A549 (cell line): ENCODE measurements at places on chromosomes 2 and 18.

GRCh38 chr2:45755585-45756335, 104.3 kb downstream of the PRKCE start:
- DNase-seq, result peak; percentile 25

DNA sequence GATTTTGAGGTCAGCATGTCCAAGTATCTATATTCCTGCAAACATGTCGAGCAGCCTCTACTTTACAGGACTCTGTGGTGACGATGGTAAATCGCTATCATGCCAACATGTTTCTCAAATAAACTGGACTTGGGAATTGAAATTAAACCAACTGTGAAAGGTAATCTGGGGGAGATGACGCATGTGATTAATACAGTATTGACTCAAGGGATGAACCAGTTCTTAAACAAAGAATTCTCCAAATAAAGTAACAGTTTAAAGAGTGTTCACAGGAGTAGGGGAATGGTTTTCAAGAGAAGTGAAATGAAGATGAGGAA, 54.3 kb downstream of the THUMPD2 start:
- DNase-seq, result no peak

GRCh38 chr2:233387667-233388528, 33.6 kb downstream of the DGKD start:
- DNase-seq, result peak; percentile 66

DNA sequence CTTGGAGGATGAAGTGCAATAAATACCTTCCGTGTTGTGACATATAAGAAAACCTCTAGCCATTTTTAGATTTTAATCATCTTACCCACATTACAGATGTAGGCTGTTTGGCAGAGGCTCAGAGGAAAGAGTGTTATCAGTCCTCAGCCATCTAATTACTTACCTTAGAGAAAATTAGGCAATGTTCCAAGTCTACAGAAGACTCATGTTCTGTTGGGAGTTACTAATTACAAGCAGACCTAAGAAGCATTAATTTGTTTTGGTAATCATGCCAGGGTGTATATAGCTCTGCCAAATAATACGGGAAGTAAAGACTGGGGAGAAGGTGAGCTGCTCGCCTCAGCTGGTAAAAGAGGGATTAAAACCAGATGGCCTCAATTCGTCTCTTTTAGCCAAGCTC, 125.8 kb upstream of the PGAP1 start:
- no peak for DNase-seq

GRCh38 chr2:183250061-183250460, 125.8 kb downstream of the NUP35 start:
- no peak for DNase-seq

GRCh38 chr18:2508155-2508554, 63.1 kb downstream of the METTL4 start:
- DNase-seq, result no peak

- DNase-seq, result no peak
These were observed 248.7 kb downstream of the RNF152 start for GRCh38 chr18:61643884-61644647.

- DNase-seq, result no peak
These were observed 98.4 kb upstream of the GULP1 start for GRCh38 chr2:188193230-188193629.

DNA sequence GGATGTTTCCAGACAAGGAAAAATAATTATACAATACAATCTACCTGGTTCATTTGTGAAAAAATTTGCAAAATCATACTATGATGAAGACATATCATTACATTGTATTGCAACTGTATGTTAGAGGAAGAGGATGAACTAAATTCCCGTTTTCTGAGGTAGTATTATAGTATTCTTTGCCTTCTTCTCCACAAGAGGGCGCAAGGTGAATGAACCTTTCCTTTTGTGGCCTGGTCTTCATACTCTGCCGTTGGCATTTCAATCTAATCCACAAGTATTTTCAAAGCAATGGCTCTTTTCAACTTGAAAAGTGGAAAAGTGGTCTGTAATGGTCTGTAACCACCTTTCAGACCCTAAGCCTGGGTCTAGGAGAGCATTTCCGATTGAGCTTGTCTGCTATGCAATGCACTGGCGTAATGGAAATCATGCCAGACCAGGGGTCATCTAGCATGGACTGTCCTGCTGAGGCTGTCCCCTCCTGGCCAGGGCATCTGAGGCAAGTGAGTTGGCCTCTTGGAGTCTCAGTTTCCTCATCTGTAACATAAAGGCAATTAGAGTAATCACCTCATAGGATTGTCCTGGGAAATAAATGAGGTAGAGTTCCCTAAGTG, 30.8 kb upstream of the ZNF396 start:
- peak; percentile 21 for DNase-seq

- peak; percentile 82 for DNase-seq
These were observed 76.4 kb downstream of the LTBP1 start for GRCh38 chr2:33022989-33023727.

- no peak for DNase-seq
These were observed 121.8 kb downstream of the AKAIN1 start for GRCh38 chr18:5075297-5075696.

GRCh38 chr18:58418361-58418760, 210.5 kb downstream of the ALPK2 start:
- no peak for DNase-seq

- DNase-seq, result no peak
These were observed 64.6 kb downstream of the CD226 start for GRCh38 chr18:69882965-69883668.

DNA sequence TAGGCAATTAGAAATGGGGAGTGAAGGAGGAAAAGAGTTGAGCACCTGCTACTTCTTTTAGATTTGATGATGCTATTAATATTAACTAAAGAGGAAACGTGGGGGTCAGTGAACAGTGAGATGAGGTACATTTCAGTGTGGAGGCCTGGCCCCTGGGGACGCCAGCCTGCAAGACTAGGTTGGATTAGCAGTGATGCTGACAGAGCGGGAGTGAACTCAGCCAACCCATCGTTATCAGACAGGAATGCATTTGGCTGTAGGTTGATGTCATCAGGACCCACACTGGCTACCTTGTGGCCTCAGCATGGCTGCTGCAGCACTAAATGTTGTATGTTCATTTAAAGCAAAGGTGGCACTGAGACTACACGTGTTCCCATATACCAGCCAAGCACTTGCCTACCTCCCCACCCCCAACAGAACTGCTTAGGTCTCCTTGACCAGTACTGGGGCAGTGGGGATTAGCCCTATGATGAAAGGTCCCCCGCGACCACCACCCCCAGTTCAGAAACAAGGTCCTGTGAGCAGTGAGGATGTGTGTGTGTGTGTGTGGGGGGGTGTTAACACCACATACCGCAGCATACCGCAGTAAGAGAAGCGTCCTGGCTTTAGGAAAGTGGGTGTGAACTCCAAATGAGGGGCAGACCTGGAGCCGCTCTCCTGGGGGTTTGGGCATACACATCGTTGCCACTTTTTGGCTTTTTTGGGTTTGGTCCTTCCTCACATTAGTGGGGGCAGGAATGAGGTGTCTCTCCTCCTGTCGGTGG, 26.0 kb downstream of the DGKD start:
- DNase-seq, result no peak

DNA sequence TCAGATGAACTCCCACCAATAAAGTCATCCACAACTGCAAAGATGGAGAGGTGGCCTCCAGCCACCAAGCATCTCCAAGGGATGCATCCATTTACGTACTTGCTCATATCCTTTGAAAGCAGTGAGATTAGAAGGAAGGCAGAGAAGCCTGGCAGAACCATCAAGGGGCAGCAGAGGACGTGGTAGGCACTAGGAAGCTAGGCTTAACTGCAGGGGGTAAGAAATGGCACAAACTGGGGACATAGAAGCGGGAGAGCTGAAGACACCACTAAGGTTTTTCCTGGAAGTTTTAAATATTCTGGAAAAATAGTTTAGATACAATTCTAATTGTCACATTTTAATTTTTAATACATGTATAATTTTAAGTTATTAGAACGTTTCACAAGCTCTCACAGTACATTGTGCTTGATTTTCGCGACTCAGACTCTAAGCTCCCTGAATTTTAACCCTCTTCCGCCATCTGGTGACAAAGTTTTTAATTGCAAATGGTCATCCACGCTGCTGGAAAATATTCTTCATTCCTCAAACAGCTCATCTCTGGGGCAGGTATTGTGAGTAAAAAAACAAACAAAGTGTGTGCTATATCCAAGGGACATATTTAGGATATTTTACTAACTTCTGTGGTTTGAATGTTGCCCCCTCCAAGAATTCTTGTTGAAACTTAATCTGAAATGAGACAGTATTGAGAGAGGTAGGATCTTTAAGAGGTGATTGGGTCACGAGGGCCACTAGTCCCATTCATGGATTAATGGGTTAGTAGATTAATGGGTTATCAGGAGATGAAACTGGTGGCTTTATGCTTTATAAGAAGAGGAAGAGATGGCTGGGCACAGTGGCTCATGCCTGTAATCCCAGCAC, 1.6 kb upstream of the PSTPIP2 start:
- DNase-seq, result peak; percentile 55

GRCh38 chr2:176891105-176891504, 321.5 kb upstream of the HNRNPA3 start:
- no peak for DNase-seq

DNA sequence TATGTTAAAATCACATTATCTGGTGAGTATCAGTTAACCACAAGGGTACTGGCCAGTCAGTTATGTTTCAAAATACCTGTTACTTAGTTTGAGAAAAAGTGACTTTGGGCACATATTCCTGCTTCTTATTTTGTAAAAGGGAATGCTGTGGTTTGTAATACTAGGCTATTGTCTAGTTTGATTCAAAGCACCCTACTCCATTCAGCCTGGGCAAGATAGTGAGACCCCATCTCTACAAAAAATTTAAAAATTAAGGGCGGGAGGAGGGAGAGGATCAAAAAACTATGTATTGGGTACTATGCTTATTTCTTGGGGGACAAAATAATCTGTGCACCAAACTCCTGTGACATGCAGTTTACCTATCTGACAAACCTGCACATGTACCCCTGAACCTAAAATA, 18.9 kb downstream of the MBD5 start:
- DNase-seq, result no peak

- DNase-seq, result no peak
These were observed 53.9 kb downstream of the TCF7L1 start for GRCh38 chr2:85187069-85187468.

GRCh38 chr18:51666763-51667191, 469.3 kb upstream of the MEX3C start:
- DNase-seq, result no peak

GRCh38 chr2:165967746-165968145, 14.2 kb upstream of the TTC21B start:
- no peak for DNase-seq
